Pancreas (tissue), 10 donors: ENCODE measurements at places on chromosomes 5 and 9. TPM values are rescaled to one million over a fixed set of nuclear protein-coding genes. Genes with fewer than 3 reads are reported as not detected.

GABRP gene
- 0.26 TPM for total RNA-seq

FOXD4 gene
- total RNA-seq, result 0.12 TPM

- no peak overlapping the region for H3K4me3 ChIP-seq
- no peaks in the 10 kb centered on the region for H3K4me1 ChIP-seq
- DNase-seq, result no peak
- H3K36me3 ChIP-seq, result no peaks in the 10 kb centered on the region
- no peak overlapping the region for H3K27ac ChIP-seq
These were observed 178.5 kb upstream of the MSX2 start for GRCh38 chr5:174545926-174546325.

DNA sequence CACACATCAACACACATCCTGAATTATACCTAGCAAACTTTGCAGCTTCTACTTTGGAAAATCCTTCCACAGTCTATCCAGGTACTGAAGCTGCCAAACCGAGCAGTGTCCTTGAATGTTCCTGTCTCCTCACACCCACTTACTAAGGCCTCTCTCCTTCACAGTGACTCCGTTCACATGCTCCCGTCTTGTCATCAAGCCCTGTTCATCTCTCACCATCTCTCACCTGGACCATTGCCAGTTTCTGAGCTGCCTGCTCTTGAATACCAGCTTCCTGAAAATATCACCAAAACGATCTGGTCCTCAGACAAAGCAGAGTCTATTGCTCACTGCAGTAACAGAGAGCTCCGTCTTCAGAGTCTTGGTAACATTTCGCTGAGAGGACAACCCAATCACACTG is 57.4 kb downstream of the GCNT1 start:
- H3K4me1 ChIP-seq, result no peaks in the 10 kb centered on the region
- DNase-seq, result no peak
- no peak overlapping the region for H3K27ac ChIP-seq
- no peak overlapping the region for H3K4me3 ChIP-seq
- H3K36me3 ChIP-seq, result no peaks in the 10 kb centered on the region
